ENCODE measurements at places on chromosomes 2 and 18.
A peak's percentile ranks its signal among the peaks of the same experiment; 100 is the strongest.

DNA sequence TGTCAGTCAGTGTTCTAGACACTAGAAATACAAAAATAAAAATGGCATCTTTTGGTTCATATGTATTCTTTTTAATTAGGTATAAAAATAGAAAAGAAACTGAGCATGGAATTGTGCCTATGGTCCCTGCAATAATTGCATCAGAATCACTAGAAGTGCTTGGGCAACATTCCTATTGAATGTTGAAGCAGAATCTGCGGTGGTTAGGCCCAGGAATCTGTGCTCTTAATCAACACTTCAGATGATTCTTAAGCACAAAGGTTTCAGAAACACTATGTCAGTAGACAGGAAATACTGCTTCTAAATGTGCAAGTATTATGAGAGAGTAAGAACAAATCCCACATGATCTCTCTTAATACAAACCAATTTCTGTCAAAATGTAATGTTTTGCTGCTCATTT, 20.3 kb upstream of the RBBP8 start:
- DNase-seq: no peak

- DNase-seq: no peak
These were observed 92.1 kb upstream of the HS6ST1 start for GRCh38 chr2:128410758-128411215.

DNA sequence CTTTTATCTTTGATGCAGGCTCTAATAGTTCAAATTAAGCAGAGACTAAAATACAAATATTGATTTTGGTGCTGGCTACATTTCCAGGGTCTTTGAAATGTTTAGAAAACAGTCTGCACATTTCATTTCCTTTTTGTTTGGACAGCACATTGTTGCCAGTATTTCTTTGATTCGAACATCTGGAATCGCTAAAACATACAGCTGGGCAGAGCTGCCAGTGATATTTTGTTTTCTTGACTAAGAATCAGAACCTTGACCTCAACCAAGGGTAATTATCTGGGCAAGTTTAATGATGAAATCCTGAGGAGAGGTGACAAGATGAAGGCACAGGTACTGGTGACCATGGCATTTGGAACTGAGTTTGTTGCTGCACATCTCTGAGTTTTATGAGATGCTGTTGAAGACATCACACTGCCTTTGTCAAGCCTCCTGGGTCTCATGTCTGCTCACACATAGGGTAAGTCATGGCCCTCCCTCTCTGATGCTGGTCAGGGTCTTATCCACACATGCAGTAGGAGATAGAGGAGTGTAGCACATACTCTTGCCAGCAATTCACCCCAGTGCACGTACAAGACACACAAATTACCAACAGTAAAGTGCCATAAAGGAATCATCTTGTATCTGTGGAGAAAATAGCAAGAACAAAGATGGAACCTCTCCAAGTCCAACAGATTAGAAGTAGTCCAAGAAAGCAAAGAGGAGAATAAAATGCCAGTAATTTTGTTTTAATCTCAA, 391.9 kb downstream of the RND3 start:
- DNase-seq: no peak

DNA sequence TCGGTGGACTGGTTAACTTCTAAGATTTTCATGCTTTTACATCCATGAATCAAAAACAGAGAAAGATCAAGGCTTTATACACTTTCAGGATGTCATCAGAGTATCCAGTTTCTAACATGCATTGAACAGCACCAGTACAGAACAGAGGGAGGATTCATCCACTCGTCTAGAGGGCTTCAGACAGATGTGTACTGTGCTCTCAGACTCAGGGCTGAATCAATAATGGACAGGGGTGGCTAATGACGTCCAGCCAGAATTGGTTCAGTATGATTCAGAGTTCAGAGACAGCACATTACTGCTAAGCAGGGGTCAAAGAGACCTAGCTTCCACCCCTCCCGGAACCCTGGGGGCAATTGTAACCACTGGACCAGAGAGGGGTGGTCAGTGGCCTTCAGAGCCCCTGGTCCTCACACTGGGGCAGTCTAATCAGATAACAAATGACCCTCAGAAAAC, 37.3 kb downstream of the RNU4ATAC start:
- no peak for DNase-seq

GRCh38 chr2:50513724-50514123, 518.2 kb downstream of the NRXN1 start:
- DNase-seq: no peak

GRCh38 chr2:119838179-119838578, 78.5 kb downstream of the PTPN4 start:
- no peak for DNase-seq

DNA sequence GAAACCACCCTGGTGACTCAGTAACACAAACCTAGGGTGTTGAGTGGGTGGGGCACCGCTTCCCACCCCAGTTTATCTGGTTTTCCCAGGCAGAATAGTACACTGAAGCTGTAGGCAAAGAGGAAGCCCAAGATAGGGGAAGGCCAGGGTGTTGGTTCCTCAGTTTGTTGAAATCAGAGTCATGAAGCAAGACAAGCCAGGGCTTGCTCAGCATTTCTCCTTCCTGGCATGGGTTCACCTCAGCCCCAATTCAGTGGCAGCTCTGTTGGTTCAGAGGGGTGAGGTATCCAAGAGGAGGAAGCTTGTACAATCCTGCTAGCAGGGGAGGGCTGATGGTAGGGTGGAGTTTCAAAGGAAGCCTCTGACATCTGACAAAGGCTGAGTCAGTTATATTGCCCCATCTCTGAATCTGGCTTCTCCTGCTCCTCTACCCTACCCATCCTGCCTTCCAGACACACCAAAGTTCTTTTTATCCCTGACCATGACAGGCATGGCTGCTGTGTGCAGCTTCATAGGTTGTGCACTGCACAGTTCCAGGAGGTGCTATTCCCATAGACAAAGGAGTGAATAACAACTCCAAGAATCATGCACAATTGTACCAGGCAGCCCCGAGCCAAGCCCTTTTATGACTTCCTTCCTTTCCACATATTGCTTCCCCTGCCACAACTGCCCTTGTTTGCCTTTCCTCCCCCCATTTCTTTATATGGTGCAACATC, 24.9 kb upstream of the RAB10 start:
- no peak for DNase-seq

- DNase-seq: no peak
These were observed 4.5 kb upstream of the RND3 start for GRCh38 chr2:150491943-150492342.

DNA sequence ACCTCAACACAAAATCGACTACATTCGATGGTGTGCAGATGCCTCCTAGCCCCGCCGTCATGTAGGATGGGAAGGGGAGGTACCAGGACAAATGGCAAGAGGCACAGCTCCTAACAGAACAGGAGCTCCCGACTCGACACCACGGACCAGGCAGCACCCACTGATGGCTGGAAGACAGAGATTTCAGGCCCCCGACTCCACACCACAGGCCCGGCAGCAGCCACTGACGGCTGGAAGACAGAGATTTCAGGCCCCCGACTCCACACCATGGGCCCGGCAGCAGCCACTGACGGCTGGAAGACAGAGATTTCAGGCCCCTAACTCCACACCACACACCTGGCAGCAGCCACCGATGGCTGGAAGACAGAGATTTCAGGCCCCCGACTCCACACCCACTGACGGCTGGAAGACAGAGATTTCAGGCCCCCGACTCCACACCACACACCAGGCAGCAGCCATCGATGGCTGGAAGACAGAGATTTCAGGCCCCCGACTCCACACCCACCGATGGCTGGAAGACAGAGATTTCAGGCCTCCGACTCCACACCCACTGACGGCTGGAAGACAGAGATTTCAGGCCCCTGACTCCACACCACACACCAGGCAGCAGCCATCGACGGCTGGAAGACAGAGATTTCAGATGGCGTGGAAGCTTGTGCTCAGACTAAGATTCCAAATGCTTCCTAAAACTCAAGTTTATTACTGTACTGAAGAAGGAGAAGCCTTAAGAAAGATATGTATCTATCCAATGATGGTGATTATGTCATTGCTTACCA, 135.5 kb downstream of the EIPR1 start:
- no peak for DNase-seq

GRCh38 chr2:144241801-144242200, 278.1 kb downstream of the ZEB2 start:
- no peak for DNase-seq

GRCh38 chr2:219218217-219218731, 484 bp downstream of the ABCB6 start:
- peak; percentile 85 for DNase-seq

GRCh38 chr2:156541229-156541628, 105.0 kb downstream of the GPD2 start:
- no peak for DNase-seq

DNA sequence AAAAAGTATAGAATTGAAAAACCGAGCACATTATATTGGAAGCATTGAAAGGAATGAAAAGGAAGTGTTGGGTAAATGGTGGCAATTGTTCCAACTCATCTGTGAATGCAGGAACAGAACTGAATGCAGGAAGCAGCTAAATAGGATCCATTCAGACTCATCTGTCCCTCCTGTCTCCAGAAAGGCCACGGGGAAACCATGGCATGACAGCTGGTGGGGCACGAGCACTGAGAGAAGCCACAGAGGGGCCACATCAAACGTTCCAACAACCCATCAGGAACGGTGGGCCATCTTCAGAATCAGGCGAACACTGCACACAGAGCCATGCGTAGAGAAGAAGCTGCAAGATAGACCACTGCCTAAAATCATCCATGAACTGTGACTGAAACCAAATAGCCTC, 138.5 kb upstream of the SLC35G4 start:
- DNase-seq: no peak

- no peak for DNase-seq
These were observed 57.8 kb downstream of the RBKS start for GRCh38 chr2:27832396-27832795.

GRCh38 chr2:19784456-19784855, 117.3 kb downstream of the TTC32 start:
- no peak for DNase-seq

DNA sequence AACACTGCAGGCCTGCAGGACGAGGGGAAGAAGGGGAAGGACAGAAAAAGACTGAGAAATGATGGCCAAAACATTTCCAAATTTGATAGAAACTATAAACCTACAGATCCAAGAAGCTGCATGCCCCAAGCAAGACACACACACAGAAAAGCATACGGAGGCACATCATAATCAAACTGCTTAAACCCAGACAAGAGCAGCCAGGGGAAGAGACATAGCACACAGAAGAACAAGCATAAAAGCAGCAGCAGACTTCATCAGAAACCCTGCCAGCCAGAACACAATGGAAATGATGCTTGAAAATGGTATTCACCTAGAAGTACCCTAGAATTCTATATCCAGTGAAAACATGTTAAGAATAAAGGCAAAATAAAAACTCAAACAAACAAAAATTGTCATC, 57.2 kb upstream of the RNU4ATAC start:
- no peak for DNase-seq

GRCh38 chr2:74882299-74882687, 48.4 kb downstream of the HK2 start:
- DNase-seq: no peak

- DNase-seq: no peak
These were observed 45.5 kb downstream of the RAB12 start for GRCh38 chr18:8654503-8655451.

- DNase-seq: no peak
These were observed 47.6 kb downstream of the ACTR3 start for GRCh38 chr2:113937501-113937900.

DNA sequence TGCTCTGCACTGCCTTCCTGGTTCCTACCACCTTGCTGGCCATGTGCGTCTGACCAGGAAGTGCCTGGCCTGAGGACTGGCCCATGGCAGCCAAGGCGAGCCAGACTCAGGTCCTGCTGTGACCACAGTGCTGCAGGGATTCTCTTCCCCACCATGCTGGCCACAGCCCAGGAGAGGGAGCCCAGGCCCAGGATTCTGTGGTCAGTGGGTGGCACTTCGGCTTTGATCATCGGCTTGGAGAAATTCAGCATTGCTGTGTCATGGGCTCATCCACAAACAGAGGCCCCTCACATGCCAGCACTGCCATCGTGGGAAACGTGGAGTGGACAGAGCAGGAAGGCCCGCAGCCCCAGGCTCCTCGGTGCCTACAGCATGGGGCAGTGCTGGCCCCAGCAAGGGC, 211.6 kb downstream of the SEPTIN10 start:
- DNase-seq: no peak

- DNase-seq: no peak
These were observed 7.9 kb downstream of the IMPA2 start for GRCh38 chr18:11989174-11989573.

GRCh38 chr18:23966909-23967308, 47.6 kb upstream of the TTC39C start:
- DNase-seq: no peak

DNA sequence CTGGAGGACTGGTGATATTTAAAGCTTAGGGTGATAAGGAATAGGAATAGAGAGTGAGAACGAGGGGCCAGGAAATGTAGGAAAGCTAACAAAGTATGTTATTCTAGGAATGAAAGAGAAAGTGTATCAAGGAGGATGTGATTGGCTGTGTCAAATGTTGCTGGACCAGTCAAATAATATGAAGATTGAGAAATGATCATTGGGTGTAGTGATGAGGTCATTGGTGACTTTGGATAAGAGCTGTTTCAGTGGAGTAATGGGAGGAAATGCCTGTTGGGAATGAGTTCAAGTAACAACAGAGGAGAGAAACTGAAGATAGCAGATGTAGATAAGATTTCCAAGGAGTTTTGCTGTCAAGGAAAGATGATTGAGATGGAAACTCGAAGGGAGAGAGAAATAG, 74.4 kb downstream of the UBE2E3 start:
- DNase-seq: no peak

DNA sequence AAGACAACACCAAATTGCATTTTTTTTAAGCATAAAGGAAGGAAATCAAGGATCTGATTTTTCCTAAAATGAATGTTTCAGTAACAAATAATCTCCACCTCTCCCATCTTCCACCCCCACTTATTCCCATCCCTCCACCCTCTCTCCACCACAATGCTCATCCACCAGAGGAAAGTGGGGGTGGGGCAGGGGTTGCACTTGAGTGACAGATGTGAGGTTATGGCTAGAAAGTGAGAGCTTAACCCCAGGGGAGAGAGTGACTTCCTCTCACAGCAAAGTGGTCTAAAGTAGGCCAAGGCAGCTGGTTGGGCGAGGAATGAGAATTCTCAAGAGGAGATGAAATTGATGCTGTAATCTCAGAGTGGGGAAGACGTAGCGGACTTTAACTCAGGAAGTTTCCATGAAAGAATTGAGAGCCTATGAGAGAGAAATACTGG, 104.7 kb downstream of the HNRNPLL start:
- no peak for DNase-seq

All from kidney (tissue), 22 donors.